NCI-H1694 treated with DMSO at 0.1 percent for 48 hours (cell line): ENCODE measurements at places on chromosomes 3 and 15.

DNA sequence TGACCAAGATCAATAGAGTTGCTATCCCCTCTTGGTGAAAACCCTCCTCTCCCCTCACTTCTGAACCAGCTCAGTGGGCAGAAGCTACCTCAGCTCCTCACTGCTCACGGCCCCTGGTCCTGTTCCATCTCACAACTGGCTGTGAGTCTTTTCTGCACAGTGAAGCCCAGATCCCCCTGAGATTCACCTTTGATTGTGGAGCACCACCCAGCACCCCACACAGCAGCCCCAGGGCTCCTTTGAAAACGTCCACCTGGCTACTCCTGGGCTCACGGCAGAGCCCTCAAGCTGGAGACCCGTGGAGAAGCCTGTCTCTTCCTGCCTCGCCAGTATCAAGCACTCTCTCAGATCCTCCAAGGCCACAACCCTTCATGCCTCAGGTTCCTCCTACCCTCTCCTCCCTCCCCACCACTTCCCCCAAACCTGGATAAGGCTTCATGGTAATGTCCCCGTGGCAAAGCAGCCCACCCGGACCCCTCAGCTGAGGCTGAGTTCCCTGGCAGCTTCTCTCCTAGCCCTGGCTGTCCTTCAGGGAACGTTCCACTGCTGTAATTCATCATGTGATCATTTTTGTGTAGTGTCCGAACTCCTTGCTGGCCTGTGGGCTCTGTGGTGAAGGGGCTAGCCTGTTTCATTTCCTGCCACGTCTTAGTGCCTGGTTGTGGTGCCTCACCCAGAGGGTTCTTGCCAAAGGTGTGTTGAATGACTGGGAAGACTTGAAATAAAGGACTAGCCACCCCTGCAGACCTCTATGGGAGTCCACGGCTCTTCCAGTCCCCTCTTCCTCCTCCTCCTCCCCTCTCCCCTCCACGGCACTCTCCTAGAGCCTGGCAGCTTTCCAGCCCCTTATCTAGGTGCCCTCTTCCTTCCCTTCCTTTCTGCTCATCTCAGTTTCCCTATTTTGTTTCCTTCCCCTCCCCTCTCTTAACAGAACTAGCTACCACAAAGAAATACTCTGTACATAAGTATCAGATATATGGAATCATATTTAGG, 44.5 kb downstream of the KY start:
- no peak for DNase-seq

GRCh38 chr3:38835939-38836338, 19.9 kb upstream of the SCN10A start:
- no peak for DNase-seq

DNA sequence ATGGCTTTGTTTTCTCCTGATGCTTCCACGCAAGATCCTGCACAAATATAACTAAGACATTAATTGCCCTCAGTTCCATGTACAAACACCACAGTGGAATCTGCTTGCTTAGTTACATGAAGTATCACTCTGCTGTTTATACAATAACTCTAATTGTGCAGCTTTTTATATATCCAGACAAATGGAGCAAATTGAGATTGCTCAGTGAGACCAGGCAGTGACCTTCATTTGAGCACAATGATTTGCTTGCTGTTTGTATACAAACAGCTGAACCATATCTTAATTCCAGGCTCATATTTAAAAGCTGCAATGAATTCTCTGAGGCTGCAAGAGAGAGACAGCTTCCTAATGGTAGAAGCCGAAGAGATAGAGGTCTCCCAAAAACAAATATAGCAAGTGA, 243.7 kb downstream of the CADPS start:
- no peak for DNase-seq

- DNase-seq: no peak
These were observed 199.7 kb downstream of the TNIK start for GRCh38 chr3:171260466-171260865.

GRCh38 chr15:61049934-61050333, 179.2 kb downstream of the RORA start:
- DNase-seq: no peak

- DNase-seq: no peak
These were observed 201.2 kb downstream of the BCHE start for GRCh38 chr3:165635791-165636683.

DNA sequence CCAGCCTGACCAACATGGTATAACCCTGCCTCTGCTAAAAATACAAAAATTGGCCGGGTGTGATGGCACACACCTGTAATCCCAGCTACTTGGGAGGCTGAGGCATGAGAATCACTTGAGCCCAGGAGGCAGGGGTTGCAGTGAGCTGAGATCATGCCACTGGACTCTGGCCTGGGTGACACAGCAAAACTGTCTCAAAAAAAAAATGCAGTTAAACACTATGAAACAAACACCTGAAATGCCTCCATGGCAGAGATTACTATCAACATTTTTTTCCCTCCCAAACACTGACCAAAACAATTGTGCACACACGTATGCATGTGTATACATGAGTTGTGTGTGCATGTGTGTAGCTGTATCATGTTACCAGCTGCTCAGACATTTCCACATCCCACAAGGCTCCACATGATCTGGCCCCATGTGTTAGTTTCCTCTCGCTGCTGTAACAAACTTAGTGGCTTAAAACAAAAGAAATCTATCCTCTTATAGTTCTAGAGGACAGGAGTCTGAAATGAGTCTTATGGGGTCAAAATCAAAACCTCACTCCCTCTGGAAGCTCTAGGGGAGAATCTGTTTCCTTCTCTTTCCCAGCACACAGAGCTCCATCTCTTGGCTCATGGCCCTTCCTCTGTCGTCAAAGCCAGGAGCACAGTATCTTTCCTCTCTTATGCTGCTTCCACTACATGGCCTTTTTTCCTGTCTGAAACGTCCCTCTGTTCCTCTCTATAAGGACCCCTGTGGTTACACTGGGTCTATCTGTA, 34.5 kb downstream of the SLC41A3 start:
- no peak for DNase-seq

DNA sequence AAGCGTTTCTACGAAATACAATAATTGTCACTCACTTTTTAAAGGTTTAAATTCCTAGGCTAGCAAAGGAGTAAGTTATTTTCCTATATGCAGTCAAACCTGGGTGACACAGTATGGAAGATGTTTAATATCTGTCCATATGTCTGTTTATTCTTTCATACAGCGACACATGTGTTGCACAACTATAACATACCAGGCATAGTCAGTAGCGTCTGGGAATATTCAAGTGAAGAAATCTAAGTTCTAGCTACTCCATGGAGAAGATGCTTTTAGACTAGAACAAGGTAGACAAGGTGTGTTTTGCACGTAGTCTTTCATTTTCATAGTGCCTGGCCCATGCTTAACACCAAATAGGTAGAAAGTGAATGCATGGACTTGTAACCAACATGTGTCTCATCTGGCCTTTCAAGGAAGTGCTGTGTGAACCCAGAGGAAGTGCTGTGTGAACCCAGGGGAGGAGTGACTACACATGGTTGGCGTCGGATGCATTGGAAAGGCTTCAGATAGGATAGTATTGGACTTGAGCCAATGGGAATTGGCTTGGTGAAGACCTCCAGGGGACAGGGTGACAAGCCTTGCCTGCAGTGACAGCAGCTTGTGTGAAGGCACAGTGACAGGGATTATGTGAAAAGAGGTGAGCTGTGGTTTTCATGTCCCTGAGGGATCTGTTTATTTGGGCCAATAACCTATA, 267.0 kb downstream of the PTPRG start:
- peak; percentile 19 for DNase-seq

GRCh38 chr15:77607111-77607893, 25.4 kb downstream of the LINGO1 start:
- DNase-seq: no peak

DNA sequence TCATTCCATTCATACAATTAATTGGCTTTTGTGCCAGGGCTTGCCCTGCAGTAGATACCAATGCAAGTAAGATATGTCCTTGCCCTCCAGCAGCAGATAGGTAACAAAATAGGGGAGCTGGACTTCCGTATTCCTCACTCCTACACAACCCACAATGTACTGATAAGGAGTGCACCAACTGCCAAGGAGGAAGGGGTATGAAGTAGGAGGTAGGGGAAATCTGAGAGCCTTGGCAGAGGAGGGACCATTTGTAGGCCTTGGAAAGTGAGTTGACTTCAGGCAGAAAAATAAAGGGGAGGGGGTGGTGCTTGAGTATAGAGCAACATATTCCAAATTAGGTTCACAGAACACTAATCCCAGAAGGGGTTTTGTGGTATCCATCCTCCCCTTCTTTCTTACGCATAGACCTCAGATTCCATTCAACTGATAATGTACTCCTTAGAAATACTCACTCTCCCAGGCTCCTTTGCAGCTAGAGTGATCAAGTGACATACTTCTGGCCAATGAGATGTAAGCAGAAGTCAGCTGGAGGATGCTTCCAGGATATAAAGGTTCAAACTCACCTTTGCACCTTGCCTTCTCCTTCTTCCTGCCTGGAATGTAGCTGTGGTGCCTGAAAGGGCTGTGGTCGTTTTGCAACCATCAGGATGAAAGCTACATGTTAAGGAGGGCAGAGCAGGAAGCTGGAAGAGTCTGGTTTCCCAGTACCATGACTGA, 127.1 kb upstream of the SMAD3 start:
- DNase-seq: no peak

GRCh38 chr3:106058475-106058874, 189.7 kb upstream of the CBLB start:
- DNase-seq: no peak

DNA sequence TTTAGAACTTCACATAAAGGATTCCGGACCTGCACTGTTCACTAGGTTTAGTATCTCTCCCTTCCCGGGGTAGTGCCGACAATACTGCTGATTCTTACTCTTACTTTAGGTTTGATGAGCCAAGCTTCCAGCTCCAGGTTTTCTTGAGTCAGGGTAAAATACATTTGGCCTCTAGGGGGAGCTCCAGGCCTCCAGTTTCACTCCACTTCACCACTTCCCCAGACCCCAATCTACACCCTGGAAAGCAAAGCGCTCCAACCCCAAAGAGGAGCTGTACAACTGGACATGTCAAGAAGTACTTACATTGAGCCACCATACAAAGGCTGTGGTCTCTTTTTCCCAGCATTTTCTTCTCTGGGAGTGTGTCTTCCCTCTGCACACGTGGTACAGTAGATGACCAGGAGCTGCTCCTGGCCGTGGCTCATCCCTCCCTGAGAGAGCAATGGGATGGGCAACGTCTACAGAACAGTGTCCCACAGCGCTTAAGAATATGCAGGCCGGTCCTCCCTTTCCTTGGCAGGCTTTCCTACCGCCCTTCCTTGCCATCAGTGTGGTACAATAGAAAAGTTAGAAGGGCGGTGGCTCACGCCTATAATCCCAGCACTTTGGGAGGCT, 93.9 kb upstream of the CCDC80 start:
- peak; percentile 50 for DNase-seq

GRCh38 chr3:197541756-197542539, 13.8 kb downstream of the BDH1 start:
- DNase-seq: peak; percentile 96

GRCh38 chr15:75347222-75348033, 589 bp downstream of the NEIL1 start:
- DNase-seq: no peak

GRCh38 chr3:72289692-72290071, 504.7 kb upstream of the PROK2 start:
- no peak for DNase-seq

DNA sequence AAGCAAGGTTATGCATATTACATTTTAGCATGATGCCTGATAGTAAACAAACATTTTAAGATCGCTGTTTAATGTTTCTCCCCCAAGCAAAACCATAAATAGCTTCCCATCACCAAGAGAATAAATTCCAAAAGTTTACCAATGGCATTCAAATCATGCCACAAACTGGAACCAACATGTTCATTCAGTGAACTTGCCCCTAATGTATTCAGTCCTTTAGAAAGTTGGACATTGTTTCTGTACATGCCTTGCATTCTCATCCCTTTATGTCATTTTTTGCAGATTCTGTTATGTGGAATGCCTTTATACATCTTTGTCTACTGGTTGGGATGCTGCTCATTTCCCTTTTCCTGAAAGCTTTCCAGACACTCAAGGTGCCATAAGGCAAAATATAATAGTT, 105.5 kb downstream of the PYDC2 start:
- DNase-seq: no peak

GRCh38 chr15:83734487-83734886, 80.6 kb downstream of the ADAMTSL3 start:
- no peak for DNase-seq

DNA sequence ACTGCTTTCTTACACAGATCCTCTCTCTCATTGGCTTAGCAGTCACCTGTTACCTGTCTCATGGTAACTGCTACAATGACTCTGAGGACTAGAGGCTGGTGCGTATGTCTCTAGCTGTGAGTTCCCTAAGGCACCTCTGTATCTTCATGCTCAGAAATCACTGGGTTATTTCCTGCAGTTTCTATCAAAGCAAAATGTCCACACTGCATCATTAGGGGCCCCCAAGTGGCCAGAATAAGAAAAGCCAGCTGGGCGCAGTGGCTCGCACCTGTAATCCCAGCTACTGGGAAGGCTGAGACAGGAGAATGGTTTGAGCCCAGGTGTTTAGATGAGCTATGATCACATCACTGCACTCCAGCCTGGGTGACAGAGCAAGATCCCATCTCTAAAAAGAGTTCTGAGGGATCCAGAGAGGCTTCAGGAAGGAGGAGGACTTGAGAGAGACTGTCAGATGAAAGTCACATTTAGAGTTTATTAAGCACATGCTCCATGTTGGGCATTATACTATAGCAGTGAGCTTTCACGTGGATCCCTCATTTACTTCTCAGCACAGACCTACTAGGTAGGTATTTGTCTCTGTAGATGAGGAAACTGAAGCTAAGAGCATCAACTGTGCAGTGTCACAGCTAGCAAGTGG, 2.3 kb upstream of the VPS18 start:
- peak; percentile 15 for DNase-seq

DNA sequence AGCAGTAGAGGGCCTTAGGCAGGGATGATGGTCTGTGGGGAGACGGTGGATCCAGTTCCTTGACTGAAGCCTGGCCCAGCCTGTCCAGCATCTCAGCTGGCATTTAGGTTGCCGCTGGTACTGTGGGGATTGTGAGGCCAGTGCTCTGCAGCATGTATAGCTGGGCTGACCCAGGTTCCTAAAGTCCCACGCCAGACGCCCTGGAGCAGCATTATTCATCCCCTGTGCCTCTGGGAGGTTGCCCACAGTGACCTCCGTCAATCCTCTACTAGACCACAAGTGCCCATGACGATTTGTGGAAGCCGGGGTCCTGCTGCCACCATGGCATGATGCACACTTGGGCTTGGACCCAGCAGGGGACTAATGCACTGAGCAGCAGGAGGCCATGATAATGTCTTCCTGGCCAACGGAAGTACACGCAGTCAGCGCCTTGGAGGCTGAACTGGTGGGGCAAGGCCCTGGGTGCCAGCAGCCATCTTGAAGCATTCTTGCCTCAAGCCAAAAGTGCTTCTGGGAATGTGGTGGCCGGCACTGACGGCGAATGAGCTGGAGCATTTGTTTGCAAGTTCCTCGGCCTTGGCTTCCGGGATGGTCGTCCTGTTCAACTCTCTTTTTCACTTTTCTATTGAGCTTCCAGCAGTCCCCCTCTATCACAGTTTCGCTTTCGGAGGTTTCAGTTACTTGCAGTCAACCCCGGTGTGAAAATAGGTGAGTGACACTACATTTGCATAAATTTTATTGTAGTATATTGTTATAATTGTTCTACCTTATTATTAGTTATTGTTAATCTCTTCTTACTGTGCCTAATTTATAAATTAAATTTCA, 949.4 kb downstream of the ROBO1 start:
- DNase-seq: no peak
